ENCODE measurements at places on chromosomes 5 and 9.
A peak's percentile ranks its signal among the peaks of the same experiment; 100 is the strongest.

DNA sequence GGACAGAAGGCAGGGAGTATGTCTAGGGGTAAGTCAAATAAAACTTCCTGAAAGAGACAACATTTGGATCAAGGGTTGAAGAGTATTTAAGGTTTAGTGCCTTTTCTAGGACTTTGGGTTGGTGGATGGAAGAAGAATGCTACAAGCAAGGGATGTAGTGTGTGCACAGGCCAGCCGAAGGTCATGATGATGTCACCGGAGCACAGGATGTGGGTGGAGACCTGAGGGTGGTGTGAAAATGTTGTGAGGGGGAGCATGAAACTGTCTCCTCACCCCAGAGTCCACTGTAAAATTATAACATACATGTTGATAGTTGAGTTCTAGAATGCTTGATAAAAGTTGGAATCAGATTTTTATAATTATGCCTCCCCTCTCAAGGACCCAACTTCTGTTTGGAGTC, 553.3 kb upstream of the SGCD start:
- peak; percentile 71 for DNase-seq

DNA sequence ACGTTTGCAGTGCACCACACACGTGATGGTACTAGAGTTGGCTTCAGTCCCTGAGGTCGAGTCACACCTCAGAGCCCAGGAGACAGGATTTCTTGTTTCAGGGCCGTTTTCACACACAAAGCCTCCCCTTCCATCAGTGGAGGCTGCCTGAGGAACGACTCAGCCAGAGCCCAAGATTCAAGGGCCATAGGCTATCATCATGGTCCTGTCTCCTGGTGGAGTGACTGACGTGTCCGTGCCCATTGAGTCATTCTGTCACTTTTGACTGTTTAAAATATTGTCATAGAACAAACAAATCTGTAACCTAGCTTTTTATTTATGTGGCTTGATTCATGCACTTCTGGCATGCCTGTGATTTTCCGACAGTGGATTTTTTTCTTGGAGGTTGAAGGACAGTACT, 28.3 kb downstream of the CAMK2A start:
- no peak for DNase-seq

DNA sequence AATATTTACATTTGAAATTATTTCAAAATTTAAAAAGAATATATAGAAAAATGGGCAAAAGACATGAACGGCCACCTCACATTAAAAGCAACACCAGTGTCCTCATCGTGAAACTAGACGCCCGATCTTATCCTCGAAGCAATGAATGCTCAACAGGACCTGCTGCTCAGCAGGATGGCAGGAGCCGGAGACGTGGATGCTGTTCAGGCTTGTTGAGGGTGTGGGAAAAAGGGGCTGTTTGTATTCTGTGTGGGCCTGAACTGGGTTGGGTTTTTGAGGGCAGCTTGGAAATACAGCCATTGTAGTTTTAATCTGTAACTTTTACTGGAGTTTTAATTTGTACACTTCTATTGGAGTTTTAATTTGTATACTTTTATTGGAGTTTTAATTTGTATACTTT, 20.3 kb downstream of the EXOC3 start:
- DNase-seq, result no peak

GRCh38 chr9:95043826-95044225, 273.7 kb downstream of the FANCC start:
- DNase-seq, result no peak

- no peak for DNase-seq
Measured at GRCh38 chr5:111235635-111236034, 11.5 kb downstream of the CAMK4 start.

DNA sequence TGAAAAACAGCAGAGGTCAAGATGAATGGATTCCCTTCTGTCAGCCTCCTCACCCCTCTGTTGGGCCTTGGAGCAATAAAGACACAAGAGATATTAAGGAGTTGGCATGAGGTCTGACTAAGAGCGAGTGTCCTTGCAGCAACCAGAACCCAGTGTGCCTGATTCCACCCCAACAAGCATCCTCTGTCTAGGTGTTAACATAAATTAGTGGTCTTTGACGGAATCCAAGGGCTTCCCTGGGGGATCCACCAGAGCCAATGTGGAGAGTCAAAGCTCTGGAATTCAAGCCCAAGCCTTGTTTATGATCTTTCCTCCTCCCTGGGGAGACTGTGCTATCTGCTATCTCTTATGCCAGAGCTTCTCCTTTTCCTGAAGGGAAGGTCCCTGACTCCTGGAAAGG, 128.1 kb upstream of the SMIM23 start:
- no peak for DNase-seq

DNA sequence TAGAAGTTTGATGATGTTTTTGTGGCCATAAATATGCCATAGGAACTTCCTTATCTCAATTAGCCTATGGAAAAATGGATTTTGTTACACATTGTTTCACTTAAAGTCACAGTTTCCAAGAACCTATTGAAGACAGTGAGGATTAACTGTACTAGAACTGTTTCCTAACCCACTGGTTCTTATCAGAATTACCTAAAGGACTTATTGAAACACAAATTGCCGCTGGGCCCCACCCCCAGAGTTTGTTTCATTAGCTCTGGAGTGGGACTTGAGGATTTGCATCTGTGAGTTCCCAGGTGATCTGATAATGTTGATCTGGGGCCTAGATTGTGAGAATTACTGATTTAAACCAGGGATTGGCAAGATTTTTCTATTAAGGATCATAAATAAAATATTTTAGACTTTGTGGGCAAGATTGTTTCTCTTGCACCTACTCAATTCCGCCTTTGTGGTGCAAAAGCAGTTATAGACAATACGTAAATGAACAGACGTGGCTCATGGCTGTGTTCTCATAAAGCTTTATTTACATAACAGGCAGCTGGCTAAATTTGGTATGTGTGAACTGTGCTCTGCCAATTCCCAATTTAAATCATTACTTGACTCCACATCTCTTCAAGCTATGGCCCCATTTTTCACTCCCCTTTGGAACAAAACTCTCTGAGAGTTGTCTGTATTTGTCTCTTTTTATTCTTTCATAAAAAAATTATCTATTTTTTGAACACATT, 9.3 kb downstream of the JAK2 start:
- no peak for DNase-seq

DNA sequence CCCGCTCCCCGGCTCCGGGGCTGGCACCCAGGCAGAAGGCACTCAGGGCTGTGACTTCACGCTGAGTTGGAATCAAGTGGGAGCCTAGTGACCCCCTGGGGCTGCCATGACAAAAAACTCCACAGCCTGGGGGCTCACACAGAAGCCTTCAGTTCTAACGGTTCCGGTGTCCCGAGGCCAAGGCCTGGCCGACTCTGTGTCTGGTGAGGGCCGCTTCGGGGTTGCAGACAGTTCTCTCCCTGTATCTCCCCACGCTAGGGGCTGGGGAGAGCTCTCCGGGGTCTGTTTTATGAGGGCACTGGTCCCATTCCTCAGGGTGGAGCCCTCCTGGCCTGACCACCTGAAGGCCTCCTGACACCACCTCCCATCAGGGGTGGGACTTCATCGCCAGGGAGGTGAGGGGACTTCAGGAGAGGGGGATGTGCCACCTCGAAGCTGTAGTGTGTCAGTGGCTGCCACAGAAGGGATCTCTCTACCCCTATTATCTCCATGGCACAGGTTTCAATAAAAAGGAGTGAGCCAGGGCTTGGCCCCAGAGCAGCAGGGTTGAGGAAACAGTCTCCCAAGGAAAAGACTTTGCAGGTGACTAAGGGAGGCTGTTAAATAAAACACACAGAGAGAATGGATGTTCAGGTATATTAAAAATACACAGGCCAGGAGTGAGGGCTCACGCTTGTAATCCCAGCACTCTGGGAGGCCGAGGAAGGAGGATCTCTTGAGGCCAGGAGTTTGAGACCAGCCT, 1.5 kb upstream of the SLC6A3 start:
- DNase-seq, result no peak

DNA sequence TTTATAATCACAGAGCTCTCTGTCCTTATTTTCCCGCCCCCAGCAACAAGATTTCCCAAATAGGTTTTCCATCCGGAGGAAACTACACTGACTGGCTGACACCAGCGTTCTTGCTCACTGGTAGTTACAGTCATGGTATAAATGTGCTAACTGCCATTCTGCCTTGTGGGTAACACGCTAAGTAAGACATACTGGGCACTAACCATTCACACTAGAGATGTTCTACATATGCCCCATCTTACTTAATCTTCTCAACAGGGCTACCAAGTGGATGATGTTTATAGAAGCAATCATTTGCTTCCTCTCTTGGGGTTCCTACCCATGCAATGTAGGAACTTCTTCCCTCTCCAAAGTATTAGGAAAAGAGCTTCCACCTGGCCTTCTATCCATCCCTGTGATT, 111.5 kb downstream of the SUSD1 start:
- DNase-seq, result no peak

GRCh38 chr9:36407122-36407723, 7.2 kb upstream of the RNF38 start:
- DNase-seq, result peak; percentile 64

- no peak for DNase-seq
Measured at GRCh38 chr9:100294341-100294740, 58.4 kb downstream of the TEX10 start.

GRCh38 chr5:143648696-143649095, 163.3 kb upstream of the HMHB1 start:
- DNase-seq, result no peak

DNA sequence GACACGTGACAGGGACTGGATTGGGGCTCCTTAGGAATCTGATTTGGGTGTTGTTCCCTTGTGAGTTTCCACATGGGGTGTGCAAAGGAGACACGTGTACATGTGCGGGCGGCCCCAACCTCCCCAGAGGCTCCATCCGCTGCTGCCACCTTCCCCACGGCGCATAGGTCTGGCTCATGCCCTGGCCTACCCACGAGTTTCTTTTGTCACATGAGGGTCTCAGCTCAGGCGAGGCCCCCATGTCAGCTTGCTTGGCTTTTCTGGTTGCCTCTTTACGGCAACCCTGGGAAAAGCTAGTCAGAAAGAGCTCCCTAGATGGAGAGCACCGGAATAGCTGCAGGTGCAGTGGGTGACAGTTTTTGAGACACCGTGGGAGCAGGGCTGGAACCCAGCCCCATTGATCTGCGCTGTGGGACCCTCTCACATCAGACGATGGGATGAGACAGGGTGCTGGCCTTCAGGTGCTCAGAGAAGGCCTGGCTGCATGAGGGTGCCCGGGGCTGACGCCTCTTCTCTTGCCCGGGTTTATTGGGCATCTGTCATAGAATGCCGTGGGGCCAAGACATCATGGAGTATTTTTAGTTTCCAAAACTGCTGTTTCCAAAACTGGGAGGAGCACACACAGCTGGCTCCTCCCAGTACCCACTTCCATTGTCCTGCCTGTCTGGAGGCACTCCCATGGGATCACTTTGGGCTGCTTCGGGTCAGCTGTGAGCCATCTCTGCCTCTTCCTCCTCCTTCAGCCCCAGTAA, 107.8 kb downstream of the WNK2 start:
- no peak for DNase-seq

DNA sequence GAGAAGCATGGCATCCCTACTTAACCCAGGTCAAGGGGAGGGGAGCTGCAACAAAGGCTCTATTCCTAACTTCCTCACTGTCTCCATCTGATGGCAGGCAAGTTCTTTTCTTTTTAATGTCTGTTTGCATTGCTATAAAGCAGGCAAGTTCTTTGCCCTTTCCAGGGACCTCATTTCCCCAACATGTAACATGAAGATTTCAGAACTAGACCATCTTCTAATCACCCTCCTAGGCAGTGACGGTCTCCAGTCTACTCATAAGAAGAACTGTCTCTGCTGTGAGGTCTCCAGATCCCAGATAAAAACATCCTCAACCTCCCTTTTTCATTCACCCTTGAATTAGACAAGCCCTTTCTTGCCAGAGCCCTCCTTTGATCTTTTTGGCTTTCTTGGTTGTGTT, 42.1 kb downstream of the PPP1R2B start:
- DNase-seq, result no peak

- no peak for DNase-seq
Measured at GRCh38 chr5:58793888-58794657, 211.2 kb downstream of the RAB3C start.

All from CD8-positive, alpha-beta memory T cell (primary cell).